ENCODE measurements at places on chromosomes 3 and 15. TPM values are rescaled to one million over a fixed set of nuclear protein-coding genes. Genes with fewer than 3 reads are reported as not detected.

The NDUFAF3 gene
- total RNA-seq, result 115 TPM

The SLC22A13 gene
- total RNA-seq, result not detected

DNA sequence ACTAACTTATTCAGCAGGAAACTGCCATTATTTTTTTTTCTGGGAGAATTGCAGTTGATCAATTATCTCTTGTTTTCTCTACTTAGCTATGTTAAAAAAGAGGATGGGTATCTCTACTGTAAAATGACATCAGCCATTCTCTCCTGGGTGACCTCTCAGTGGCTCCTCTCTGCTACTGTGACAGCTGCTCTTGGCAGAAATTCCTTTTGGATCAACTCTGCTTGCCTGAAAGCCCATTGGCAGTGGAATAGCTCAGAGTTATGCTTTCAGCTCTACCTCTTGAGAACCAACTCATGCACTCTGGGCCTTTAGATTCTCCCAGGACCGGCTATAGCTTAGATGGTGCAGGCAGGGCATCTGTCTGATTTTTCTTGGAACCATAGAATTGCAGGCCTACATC is 99.9 kb upstream of the GAP43 start:
- no peak for DNase-seq

DNA sequence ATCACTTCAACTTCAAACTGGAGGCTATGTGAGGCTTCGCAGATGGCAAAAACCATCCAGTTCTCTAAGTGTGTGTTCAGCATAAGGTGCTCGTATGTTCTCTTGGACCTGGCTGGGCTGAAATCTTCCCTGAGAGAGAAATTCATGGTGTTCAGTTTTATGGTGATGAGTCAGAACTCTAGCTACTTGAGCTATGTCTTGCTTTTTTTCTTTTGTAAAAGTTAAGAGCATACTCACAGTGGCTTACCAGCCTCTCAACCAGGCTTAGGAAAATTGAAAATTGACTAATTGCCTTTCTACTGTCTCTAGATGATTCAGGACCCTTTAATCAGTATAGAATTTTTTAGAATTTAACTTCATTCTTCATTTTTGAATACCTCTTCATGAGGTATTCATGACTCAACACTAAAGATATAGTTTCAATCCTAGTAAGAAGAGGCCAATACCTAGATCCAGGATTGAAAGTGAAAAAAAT is 617.5 kb downstream of the TBL1XR1 start:
- DNase-seq, result no peak

GRCh38 chr3:180002006-180002405 is 34.7 kb downstream of the PEX5L start:
- no peak for DNase-seq

GRCh38 chr15:26868029-26868685 is 1.3 kb downstream of the GABRA5 start:
- DNase-seq, result no peak

- DNase-seq, result no peak
Measured at GRCh38 chr3:71421475-71421819, 162.1 kb downstream of the FOXP1 start.

- no peak for DNase-seq
Measured at GRCh38 chr3:122776675-122777468, 16.8 kb downstream of the HSPBAP1 start.
